ENCODE measurements at places on chromosomes 4 and X. TPM values are rescaled to one million over a fixed set of nuclear protein-coding genes. Genes with fewer than 3 reads are reported as not detected.

Gene MAGEA11
- not detected for total RNA-seq

Gene ELK1
- 28.9 TPM for total RNA-seq

Gene ARR3
- total RNA-seq, result not detected

Gene SPANXA1
- not detected for total RNA-seq

Gene F8A2
- total RNA-seq, result not detected

Gene ANTXR2
- total RNA-seq, result 0.97 TPM

Gene CXXC4
- 2.9 TPM for total RNA-seq

Gene WAS
- total RNA-seq, result 0.43 TPM

Gene P2RY4
- total RNA-seq, result 0.18 TPM

- DNase-seq, result no peak
Observed at GRCh38 chrX:129791336-129791735, 11.6 kb downstream of the SASH3 start.

- no peak for DNase-seq
Observed at GRCh38 chr4:168765726-168766125, 244.3 kb downstream of the CBR4 start.

GRCh38 chrX:133307637-133308498 is 89.7 kb upstream of the TFDP3 start:
- no peak for DNase-seq

DNA sequence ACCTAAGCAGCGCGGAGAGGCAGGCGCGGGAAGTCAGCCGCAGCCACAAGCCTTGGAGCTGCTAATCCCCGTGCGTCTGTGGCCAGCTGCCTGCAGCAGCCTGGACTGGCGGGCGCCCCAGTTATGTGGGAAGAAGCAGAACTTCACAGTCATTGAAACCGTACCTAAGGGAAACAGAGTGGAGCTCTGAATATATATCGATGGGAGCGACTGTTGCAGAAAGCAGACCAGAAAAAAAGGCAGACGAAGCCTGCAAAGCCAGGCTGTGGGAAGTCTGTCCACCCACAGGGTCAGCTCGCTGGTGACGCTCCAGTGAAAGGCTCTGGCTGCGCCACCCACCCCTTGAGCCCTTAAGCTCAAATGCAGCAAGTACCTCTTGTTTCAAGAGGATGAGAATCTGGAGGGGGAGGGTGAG is 24.7 kb downstream of the KCNE5 start:
- no peak for DNase-seq

DNA sequence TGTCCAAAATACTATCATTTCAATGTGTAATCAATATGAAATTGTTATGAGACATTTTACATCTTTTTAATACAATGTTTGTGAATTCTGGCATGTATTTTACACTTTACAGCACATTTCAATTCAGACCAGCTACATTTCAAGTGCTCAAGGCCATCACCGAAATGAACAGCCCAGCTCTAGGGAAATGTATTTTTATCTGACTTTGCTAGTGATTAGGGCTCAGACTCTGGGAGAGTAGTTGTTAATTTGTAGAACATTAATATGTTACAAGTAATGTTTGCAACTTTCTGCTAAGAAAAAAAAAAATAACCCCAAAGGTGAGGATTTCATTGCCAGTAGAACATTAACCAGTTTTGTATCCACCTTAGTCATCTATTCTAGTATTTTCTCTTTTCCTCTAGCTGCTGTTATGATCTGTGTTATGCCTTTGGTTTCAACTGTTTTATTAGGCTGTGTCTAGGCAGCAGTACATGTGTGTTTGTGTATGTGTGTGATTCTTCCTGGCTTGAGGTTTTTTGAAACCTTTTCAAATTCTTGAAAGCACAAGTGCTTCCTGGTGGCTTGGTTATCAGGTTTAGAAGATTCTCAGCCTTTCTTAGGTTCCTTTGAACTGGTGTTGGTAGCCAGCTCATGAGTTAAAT is 125.9 kb downstream of the NSUN7 start:
- DNase-seq, result no peak

- DNase-seq, result no peak
Observed at GRCh38 chr4:176565049-176565448, 227.7 kb downstream of the VEGFC start.

- DNase-seq, result no peak
Observed at GRCh38 chrX:140250391-140250790, 254.5 kb downstream of the SOX3 start.

- DNase-seq, result no peak
Observed at GRCh38 chr4:10171055-10171454, 54.5 kb upstream of the WDR1 start.

DNA sequence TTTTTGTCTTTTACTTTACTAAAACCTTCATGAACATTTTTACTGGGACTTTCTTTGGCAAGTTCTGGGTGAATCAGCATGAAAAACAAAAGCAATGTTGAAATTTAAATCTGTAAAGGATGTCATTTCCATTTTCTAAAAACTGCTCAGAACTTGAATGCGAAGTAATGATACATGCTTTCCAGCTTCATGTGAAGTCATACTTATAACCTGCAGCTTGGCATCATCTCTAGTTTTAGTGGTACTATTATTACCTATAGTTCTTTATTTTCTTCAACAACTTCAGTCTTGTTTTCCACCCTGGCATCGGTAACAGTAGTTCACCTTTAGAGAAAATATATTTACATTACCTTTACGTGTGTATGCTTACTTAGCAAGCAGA is 421.4 kb upstream of the DIPK2B start:
- DNase-seq, result no peak

DNA sequence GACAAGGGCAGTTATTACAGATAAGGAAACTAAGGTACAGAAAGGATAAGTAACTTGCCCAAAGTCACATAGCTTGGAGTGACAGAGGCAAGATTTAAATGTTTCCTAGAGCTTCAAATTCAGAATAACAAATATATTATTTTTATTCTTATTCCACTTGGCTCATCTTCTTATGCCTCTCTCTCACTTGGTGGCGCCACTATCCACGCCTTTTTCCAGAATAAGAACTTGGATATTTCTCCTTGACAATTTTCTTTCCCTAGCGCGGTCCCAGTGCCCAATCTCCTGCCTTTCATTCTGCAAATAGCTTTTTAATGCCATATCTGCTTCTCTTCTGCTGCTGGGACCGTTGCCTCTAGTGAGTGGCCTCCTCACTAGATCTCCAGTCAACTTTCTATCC is 78.5 kb downstream of the MSN start:
- DNase-seq, result no peak

DNA sequence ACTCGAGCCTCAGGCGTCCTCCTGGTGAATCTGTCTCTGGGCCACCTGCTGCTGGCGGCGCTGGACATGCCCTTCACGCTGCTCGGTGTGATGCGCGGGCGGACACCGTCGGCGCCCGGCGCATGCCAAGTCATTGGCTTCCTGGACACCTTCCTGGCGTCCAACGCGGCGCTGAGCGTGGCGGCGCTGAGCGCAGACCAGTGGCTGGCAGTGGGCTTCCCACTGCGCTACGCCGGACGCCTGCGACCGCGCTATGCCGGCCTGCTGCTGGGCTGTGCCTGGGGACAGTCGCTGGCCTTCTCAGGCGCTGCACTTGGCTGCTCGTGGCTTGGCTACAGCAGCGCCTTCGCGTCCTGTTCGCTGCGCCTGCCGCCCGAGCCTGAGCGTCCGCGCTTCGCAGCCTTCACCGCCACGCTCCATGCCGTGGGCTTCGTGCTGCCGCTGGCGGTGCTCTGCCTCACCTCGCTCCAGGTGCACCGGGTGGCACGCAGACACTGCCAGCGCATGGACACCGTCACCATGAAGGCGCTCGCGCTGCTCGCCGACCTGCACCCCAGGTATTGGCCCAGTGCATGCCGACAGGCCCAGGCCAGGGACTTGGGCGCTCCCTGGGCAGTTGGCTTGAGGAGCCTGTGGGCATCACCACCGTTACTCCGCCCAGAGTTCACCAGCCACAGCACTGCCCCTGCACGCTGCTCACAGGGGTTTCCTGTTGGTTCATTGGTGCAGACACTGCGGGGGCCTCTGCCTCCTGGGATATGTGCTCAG is 1.1 kb downstream of the GPR78 start:
- no peak for DNase-seq

DNA sequence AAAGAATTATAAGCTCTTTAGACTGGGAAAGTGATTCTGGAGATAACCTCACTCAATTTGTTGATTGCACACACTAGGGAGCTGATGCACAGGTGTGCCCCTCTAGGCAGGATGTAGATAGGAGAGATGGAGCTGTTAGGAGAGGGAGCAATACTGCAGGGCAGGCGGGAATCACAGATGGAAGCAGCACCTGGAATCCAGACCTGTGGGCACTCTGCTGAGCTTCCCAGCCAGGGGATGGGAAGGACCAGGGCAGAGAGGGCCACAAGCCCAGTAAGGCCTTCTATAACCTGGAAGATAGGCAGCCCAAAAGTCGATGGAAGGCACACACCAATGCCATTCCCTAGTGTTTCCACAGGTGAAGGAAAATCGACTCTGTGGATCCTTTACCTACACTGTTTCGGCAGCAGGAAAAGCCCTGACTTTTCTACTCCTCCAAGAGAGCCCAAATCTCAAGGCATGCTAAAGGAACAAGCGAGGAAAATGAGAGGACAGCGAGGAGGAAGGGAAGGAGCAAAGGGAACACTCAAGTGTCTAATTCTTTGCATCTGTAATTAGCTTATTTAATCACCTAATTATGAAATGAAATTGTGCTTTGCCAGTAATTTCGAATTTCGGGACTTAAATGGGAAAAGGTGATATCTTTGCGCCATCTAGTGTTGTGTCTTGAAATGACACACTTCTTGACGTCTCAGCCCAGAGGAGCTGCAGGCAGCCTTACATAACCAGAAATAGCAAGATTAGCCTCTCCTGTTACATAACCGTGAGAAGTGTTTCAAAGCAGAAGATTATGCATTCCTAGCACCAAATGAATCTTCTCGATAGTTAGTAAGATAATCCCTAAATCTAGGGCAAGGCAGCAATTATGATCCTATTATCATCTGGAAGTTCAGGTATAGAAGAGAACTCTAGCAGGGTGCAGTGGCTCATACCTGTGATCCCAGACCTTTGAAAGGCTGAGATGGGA is 31.0 kb upstream of the TLR3 start:
- no peak for DNase-seq

- no peak for DNase-seq
Observed at GRCh38 chr4:37995981-37996775, 36.0 kb downstream of the PTTG2 start.

DNA sequence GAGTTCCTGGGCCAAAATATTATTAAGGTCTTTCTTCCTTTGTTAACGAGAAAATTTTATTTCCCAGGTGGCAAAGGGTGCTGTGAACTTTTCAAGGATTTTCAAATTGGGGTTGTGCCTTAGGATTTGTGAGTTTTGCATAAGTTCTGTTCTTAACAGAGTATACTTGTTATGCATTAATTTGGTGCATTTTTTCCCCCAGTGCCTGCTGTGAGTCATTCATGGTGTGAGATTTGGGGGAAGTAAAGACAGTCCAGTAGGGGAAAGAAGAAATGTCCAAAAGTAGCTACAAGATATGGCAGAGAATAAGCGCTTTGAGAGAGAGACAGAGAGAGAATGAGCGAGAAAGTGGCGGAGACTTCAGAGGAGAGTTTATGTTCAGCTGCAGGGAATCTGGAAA is 239.2 kb downstream of the ARHGAP10 start:
- DNase-seq, result no peak

DNA sequence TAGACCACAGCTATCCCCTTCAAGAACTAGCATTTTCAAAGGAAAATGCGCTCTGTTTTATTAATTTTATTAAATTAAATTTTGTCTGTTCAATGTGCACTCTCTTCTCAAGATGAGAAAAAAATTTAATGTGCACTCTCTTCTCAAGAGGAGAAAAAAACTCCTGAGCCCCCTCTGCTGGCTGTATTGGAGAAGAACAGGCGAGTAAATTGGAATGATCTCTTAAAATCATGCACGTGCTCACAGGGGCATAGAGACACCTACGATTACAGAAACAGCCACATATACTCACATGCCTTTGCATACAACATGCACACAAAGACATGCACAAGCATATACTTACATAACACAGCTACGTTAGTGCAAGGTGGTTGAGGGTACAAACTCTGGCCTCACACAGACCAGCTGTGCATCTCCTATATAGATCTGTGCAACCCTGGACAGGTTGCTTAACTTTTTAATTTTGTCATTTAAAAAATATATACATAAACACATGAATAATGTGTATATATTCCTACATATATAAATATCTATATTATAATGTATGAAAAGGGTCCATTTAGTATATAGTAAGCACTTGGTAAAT is 176.2 kb upstream of the CXorf66 start:
- no peak for DNase-seq

DNA sequence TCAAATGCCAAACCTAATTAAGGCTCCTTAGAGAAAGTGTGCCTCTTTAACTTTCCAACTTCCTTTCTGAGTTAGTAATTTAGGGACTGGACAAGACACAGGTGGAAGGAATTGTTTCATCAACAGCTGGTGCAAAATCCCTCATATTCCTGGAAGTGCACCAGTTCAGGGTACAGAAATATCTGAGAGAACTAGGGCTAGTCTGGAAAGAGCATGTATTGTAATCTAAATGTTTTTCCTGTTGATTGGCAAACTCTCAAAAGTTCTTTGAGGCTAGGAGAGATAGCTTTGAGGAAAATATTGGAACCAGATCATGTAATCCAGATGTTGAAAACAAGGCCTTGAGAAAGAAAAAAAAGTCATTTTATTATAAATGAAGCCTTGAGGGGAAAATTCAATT is 98.1 kb upstream of the C1GALT1C1 start:
- no peak for DNase-seq

- no peak for DNase-seq
Observed at GRCh38 chrX:40933706-40934425, 151.4 kb upstream of the USP9X start.

DNA sequence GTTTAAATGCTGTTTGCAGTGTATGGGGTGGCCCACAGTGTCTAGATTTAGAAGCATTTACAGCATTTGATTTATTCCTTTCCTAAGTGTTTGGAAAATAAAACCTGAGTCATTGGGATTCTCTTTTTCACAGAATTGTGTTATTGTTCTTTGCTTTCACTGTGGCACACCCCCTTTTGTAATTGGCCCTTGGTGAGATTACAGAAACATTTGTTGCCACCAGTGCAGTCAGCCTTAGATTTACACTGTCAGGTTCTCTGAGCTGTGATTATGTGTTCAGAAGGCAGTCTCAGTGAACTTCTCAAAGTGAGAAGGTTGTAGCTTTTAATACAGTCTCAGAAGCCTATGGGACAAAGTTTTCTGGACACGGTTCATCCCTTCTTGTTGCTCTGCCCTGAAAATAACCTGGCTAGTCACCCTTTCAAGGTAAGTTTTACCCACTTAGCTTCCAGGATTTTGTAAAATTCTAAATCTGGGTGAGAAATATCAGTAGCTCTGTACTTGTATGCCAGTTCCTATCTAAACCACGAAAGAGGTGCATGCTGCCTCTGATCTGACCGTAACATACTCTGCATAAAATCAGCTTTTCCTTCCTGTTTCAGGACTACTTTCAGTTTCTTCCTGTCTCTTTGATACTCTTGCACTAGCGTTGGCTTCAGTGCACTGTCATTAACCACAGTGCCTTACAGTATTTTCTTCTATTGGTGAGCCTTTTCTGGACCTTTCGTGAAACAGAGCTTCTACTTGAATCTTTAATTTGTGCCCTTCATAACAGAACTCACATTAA is 12.6 kb downstream of the RUFY3 start:
- no peak for DNase-seq

DNA sequence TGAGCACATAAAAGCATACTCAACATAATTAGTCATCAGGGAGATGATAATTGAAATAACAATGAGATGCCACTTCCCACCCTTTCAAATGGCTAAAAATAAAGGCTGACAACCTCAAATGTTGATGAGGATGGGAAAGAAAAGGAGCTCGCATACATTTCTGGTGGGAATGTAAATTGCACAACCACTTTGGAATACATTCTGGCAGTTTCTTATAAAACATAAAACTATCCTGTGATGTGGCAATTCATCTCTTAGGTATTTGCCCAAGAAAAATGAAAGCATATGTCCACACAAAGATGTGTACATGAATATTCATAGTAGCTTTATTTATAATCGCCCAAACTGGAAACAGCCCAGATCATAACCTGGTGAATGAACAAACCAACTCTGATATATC is 687 bp upstream of the ZNF275 start:
- DNase-seq, result no peak
